ENCODE measurements at places on chromosomes 6 and 20.

DNA sequence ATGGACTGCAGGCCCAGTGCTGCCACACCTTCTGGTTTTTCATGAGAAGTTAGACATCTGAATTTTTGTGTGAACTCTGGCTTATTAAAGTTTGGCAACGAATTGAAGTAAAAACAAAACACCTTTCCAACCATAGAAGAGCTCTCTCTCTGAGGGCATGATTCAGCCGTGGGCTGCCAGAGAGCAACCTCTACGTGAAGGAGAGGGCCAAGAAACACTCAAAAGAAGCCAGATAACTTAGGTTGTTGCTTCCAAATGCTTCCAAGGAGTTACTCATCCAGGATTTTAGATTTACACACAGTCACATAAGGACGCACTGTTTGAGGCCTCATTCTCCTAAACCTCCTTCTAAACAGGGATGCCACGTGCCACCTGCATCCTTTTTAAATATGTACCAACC lies 65.5 kb downstream of the NRN1 start:
- no peak for DNase-seq

GRCh38 chr6:736657-737446 lies 43.9 kb upstream of the EXOC2 start:
- no peak for DNase-seq

- no peak for DNase-seq
Observed at GRCh38 chr6:2900221-2900807, 2.8 kb downstream of the SERPINB9 start.

DNA sequence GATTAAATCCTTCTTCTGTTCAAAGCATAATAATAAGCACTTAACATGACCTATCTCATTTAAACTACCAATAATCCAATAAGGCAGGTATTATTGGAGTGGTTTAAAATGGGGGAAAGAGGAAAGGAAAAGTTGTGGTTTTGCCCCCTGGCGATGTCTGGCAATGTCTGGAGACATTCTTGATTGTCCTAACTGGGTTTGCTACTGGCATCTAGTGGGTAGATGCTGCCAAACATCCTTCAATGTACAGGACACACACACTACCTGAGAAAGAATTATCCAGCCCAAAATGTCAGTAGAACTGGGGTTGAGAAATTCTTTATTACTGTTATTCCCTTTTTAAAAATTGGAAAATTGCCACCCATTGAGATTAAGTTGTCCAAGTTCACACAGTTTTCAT lies 25.2 kb upstream of the SRSF6 start:
- DNase-seq, result no peak

DNA sequence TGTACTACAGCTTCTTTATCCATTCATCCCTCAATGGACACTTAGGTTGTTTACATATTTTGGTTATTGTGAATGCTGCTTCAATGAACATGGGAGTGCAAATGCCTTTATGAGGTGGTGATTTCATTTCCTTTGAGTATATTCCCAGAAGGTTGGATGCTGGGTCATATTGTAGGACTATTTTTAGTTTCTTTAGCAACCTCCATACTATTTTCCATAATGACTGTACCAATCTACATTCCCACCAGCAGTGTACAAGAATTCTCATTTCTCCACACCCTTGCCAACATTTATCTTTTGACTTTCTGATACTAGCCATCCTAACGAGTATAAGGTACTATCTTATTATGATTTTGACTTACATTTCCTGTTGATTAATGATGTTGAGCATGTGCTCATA lies 269.0 kb downstream of the C6orf118 start:
- DNase-seq, result no peak

DNA sequence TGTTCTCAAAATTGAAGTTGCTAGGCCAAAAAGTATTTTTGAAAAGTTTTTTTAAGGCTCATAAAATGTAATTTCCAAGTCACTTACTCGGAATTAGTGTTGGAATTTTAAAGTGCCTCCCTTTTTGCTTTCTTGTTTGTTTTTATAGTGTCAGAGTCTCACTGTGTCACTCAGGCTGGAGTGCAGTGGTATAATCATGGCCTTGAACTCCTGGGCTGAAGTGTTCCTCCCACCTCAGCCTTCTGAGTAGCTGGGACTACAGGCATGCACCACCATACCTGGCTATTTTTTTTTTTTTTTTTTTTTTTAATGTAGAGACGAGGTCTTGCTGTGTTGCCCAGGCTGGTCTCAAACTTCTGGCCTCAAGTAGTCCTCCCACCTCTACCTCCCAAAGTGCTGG lies 40.0 kb upstream of the GNRH2 start:
- no peak for DNase-seq

GRCh38 chr6:107956586-107957307 lies 1.3 kb downstream of the SEC63 start:
- DNase-seq, result peak; percentile 38

- peak; percentile 37 for DNase-seq
Observed at GRCh38 chr6:106510090-106510970, 119.0 kb downstream of the RTN4IP1 start.

GRCh38 chr6:44003345-44004061 lies 123.7 kb downstream of the MRPL14 start:
- DNase-seq, result no peak

DNA sequence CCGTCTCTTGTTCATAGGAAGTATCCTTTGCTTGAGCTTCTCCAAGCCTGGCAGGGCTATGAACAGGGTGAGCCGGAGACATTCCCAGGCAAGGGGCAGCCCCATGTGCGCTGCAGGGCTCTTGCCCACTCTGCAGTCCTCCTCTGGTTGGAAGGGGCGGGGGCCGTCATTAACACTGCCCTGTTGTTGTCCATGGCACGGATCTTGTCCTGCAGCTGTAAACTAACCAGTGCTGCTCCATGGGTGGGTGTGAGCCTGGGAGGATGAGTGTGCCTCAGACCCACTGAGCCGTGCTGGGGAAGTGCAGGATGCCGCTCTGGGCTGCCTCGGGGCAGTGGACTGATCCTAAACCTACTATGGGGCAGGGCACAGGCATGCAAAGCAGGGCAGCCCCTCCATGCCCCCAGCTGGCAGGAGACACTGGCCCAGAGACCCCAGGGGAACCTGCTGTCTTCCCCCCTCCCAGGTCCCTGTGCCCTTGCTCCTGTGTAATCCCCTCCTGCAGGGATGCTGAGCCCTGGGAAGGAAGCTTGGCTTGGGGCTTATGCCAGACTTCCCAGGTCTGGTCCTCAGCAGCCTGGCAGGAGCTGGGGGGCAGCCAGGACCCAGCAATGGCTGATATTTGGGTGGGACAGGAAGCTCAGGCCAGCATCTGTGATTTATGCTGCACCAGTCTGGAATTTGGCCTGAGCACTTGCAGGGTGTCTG lies 8.5 kb downstream of the EBF4 start:
- DNase-seq, result no peak

DNA sequence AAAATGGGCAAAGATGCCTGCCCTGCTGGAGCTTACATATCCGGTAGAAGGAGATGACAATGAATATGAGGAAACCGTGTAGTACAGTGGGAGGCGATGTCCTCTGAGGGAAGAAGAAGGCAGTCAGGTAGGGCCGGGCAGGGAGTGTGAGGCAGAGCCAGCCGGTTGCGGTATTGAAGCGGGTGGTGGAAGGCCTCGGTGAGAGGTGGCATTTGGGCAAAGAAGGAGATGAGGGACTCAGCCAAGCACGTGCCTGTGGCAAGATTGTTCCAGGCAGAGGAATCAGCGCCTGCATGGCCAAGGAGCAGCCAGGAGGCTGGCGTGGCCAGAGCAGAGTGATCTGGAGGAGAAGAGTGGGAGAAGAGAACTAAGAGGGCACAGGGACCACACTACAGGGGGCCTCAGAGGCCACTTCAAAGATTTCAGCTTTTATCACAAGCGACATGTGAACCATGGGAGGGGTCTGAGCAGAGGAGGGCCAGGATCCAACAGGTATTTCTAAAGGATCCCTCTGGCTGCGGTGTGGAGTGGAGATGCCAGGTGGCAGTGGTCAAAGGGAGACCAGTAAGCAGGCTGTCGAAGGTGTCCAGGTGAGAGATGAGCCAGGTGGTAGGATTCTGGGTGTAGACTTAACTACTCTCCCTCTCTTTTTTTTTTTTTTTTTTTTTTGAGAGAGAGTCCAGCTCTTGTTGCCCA lies 13.8 kb downstream of the MDFI start:
- no peak for DNase-seq

DNA sequence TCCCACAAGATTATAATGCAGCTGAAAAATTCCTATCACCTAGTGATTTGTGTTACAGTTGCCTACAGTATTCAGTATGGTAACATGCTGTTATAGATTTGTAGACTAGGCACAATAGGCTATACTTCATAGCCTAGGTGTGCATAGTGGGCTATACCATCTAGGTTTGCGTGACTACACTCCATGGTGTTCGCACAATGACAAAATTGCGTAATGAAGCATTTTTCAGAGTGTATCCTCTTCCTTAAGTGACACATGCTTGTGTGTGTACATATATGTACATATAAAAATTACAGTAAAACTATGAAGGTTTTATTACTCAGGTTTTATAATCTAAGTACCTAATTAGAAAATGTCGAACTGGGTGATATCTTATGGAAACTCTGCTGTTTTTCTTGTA lies 133.0 kb downstream of the FARS2 start:
- no peak for DNase-seq

- DNase-seq, result peak; percentile 67
Observed at GRCh38 chr6:159982731-159983506, 14.0 kb downstream of the IGF2R start.

- DNase-seq, result no peak
Observed at GRCh38 chr6:132401618-132402285, 477 bp upstream of the MOXD1 start.

DNA sequence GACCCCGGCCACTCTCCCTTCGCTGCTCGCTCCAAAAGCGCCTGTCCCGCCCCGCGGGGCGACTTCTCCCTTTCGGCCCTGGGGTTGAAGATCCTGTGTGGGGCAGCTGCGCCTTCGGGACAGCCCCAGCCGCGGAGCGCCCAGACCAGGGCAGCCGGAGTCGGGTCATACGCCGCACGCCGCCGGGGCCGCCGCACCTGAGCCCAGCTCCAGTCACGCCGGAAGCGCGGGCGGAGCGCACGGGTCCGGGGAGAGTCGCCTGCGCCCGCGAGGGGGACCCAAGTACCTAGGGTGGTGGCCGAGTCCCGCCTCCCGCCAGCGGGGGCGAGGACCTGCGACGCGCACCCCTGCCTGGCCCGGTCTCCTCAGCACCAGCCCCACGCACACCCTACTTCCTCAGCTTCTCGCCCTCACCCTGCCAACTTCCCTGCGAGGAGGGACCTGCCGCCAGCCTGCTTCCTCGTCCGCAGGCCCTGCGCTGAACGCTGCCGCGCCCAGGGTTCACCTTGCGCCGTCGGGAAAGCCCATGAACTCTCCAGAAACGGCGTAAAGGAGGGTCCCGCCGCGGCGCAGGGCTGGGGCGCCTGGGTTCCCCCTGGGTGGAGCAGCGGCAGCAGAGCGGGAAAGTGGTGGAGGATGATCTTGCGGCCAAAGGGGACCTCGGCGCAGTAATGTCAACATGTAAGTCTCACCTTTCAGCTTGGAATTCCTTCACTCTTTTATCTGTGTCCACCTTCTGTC lies at the start of gene ADGRG6:
Gene ADGRG6, plus strand, starts transcription at position 357 of the 741 bp plus-strand sequence. Its CDS starts 323 bp downstream, at position 680.
- peak; percentile 44 for DNase-seq

DNA sequence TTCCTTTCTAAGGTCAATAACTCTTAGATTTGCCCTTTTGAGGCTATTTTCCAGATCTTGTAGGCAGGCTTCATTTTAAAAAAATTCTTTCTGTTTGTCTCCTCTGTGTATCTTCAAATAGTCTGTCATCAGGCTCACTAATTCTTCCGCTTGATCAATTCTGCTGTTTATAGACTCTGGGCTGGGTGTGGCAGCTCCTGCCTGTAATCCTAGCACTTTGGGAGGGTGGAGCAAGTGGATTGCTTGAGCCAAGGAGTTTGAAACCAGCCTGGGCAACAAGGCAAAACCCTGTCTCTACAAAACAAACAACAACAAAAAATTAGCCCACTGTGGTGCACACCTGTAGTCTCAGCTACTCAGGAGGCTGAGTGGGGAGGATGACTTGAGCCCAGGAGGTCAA lies 40.0 kb upstream of the SCP2D1 start:
- no peak for DNase-seq

Data from Kasumi-1 (cell line).